ENCODE measurements at places on chromosomes 7 and 10.

GRCh38 chr10:106380706-106381105 is 783.8 kb downstream of the SORCS1 start:
- no peak for DNase-seq

GRCh38 chr7:151758622-151759540 is 118.0 kb downstream of the PRKAG2 start:
- no peak for DNase-seq

DNA sequence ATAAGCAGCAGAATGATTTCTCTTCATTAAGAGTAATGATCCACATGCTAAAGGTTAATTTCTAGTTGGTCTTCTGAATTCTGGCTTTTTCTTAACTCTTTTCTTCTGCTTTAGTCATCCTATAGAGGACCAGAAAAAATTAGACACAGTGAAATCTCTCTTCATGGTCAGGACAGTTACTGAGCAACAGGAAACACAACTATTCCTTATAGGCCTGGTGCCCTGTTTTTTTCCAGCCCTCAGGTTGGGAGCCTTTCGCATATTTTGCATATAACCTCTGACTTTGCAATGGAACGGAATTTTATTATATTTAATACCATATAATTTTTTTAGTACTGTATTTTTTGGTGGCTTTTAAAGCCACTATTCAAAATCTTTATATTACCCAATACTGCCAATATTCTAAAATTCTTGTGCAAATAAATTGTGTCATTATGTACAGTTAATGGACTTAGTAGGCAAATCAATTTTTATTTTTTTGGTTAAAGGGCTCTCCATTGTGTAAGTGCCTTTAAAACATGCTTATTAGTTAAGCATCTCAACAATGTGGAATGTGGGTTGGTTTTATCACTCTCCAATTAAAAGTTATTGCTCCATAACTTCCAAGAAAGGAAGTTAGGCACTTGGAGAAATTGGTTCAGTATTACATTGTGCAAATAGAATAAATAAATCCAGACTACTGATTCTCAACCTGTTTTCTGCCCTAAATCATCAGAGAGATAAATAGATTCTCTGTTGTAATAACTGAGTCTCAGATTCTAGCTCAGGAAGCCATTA is 22.5 kb downstream of the ARL4A start:
- no peak for DNase-seq

- peak; percentile 28 for DNase-seq
Observed at GRCh38 chr7:151452680-151453325, 12.9 kb upstream of the CRYGN start.

DNA sequence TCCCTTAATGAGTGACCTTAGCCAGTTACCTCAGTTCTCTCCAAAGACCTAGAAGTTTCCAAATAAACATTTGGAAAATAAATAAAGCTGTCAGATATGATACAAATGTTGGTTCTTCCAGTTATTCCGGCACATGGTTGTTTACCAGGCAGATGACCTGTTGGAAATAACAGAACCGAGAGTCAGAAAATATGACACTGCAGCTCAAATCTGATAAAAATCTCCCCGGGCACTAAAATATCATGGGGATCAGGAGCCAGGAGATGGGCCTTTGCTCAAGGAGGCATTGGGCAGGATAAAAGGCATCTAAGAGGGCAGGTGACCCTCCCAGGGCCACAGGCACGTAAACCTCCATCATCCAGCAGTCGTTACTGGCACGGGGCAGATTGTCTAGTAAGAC is 164.0 kb upstream of the LYZL1 start:
- DNase-seq = no peak

DNA sequence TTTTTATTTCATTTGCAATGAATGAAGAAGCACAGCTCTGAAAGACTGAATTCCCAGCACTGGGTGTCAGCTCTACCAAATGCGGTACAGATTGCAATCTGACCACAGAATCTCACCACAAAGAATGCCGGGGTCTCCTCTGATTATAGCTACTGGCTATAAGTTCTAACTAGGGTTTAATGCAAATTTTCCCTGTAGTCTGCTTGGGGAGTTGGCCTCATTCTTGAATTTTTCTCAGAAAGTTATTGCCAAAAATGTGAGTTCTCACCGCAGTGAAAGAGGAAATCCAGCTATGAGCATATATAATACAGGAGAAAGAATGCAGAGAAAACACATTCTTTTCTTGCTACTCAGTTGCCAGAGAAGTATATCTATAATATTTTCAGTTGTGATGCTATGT is 1255.7 kb upstream of the LRRTM3 start:
- no peak for DNase-seq

- no peak for DNase-seq
Observed at GRCh38 chr7:11327633-11328032, 354.0 kb downstream of the PHF14 start.

DNA sequence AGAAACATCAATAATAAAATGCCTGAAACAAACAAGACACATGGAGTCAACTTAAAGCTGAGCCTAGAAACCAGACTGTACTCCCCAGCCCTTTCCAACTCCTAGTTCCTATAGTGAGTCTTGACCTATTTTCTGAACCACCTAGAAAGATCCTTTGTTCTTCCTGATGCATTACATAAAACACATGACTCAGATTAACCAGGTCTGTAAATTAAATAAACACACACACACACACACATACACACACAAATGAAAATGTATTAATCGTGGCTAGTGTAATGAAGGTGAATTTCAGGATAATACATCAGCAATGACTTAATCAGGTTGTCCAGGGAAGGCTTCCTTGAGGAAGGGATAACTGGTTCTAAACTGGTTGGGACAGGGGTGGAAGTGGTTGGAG is 104.7 kb downstream of the ST8SIA6 start:
- DNase-seq = no peak

DNA sequence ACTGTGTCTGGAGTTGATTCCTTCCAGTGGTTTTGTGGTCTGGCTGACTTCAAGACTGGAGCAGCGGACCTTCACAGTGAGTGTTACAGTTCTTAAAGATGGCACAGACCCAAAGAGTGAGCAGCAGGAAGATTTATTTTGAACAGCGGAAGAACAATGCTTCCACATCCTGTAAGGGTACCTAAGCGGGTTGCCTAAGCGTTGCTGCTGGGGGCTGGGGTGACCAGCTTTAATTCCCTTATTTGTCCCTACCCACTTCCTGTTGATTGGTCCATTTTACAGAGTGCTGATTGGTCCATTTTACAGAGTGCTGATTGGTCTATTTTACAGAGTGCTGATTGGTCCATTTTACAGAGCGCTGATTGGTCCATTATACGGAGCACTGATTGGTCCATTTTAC is 13.2 kb downstream of the AKR1B15 start:
- no peak for DNase-seq

DNA sequence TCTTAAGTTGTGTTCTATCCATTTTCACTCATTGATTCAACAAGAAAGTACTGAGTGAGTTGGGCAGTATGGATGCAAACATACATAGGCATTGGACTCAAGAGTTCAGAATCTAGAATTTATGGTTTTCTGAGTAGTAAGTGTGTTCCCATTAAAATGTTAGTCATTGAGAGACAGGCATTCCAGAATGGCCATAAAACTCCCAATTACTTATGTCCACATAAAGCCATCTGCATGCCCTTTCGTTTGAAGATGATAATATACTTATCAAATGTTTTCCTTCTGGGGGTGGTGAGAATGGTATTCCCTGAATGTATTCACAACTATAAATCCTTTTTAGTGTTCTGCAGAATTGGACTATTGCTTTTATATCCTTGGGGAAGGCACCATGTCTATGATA is 131.6 kb downstream of the CD36 start:
- no peak for DNase-seq

DNA sequence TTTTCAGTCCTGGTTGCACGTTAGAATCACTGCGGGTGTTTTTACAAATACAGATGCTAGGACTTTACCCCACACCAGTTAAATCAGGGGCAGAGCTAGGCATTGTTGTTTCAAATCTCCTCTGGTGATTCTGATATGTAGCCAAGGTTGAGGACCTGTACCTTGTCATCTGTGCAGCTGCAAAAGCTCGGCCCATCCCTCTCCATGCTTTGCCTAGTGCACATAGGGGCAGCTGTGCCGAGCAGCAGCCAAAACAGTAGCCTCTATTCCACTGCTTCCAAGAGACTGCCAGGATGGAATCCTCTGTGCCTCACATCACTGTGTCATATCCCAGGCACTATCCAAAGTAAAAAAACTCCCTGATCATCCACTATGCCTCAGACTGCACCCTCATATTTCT is 181.3 kb downstream of the CDK14 start:
- no peak for DNase-seq

DNA sequence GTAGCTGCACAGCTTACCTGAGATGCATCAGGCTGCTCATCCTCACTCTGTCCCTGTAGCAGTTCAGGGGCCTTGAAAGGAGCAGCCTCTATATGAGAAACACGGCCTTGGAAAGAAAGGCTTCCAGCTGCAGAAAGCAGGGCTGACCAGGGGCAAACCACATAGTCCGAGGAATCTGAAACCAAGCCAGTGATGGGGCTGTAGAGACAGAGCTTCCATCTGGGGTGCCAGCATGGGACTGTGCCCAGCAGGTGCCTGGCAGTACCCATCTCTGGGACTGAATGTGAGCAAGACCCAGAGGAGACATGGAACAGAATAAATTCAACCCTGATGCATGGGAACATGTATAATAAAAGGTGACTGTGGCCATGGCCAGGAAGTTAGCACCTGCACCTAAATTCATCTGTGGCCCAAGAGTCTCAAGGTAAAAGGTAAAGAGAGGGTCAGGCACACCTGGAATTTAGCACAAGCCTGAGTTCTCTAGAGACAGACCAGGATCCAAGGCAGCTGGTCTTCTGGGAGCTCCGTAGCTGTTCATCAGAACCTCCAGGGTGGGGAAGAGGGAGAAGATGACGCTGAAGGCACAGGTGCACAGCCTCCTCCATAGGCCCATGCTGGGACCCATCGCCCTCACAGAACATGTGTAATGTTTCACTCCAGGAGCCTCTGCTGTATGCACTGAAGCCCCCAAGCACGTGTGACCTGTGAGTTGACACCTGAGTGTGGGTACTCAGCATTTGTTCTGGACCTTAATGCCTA is 25.3 kb downstream of the FRMPD2 start:
- DNase-seq = no peak
